DMS79 (cell line): ENCODE measurements at places on chromosomes 6 and 20.
A peak's percentile ranks its signal among the peaks of the same experiment; 100 is the strongest.

DNA sequence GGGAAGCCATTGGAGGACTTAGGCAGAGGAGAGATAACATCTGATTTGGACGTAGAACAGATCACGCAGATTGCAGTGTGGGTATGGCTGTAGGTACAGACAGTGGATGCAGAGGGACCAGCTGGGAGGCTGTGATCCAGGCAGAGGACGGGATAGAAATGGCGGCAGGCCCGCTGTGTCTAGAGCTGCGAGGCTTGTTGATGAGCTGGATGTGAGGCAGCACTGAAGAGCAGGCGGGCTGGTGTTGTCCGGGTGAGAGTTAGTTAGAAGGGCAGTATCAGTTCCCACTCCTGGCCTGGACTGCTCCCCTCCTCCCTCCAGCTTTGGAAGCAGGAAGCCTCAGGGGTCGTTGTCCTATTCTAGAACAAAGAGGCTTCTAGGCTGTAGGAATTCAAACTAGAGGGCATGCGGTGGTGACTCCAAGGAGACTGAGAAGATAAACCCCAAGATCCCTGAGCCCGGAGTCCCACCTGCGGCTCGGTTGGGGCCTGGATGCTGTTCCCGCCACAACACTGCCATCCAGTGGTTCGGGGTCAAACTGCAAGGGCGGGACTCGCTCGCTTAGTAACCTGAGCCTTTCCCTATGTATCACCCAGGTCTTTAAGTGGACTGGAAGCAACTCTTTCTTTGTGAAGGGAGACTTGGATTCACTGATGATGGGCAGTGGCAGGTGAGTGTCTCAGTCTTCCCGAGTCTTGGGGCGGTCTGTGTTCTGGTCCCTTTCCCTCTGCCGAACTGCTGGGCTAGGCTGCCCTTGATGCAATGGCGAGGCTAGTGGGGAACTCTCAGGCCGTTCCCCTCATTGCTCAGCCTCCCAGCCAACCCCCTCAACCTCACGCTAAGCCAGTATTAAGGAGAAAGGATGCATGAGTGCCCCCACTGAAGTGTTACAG is 11.2 kb downstream of the TLDC2 start:
- peak; percentile 80 for DNase-seq

DNA sequence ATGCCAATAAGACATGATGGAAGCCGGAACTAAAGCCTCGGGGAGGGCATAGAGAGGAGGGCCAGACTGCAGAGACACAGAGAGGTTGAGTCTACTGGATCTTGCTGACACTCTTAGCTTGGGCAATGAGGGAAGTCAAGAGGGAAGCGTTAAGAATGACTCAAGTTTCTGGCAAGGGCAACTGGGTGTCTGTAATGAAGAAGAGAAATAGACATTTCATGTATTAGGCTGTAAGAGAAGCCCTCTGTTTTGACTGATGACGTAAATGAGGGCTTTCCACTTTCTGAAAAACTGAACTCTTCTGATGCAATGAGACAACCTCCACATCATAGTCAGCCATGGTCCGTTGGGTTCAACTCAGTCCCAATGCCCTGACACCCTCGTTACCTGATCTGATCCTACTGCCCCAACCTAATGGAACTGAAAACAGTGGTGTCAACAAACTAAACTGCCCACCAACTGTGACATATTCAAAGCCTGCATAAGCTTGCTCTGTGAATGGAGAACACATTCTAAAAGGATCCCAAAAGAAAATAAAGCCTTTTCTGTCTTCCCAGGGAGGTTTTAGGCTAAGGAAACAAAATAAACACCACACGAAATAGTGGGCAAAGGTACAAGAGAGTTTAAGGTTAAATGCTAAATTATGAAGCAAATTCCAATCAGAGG is 45.8 kb upstream of the PNRC1 start:
- peak; percentile 6 for DNase-seq

DNA sequence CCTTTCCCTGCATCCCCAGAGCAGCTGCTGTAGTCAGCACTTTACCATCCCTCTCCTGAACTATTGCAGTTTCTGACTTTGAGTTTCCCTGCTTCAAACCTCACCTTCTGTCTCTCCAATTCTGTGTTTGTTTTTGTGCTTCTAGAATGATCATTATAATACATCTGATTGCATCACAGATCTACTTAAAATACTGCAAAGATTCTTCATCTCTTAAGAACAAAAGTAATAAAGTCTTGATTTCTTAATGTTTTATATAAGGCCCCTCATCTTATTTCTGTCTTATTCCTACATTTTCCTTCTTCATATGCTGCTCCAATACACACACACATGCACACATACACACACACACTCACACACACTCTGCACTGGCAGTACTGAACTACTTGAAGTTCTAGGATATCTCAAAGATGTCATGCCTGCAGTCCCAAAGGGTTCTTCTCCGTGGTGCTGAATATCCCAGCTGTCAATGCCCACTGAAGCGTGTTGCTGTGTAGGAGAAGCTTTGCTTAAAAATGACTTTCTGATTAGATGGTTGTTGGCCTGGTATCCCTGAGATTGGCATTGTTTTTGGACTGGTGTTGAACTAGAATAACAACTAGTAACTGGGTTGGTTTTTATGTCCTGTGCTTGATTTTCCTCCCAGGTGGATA is 97.2 kb downstream of the MAP3K4 start:
- no peak for DNase-seq

- no peak for DNase-seq
These were observed 114.5 kb upstream of the SOX4 start for GRCh38 chr6:21478883-21479539.

- DNase-seq: no peak
These were observed 6.7 kb upstream of the ATRN start for GRCh38 chr20:3464166-3464565.

DNA sequence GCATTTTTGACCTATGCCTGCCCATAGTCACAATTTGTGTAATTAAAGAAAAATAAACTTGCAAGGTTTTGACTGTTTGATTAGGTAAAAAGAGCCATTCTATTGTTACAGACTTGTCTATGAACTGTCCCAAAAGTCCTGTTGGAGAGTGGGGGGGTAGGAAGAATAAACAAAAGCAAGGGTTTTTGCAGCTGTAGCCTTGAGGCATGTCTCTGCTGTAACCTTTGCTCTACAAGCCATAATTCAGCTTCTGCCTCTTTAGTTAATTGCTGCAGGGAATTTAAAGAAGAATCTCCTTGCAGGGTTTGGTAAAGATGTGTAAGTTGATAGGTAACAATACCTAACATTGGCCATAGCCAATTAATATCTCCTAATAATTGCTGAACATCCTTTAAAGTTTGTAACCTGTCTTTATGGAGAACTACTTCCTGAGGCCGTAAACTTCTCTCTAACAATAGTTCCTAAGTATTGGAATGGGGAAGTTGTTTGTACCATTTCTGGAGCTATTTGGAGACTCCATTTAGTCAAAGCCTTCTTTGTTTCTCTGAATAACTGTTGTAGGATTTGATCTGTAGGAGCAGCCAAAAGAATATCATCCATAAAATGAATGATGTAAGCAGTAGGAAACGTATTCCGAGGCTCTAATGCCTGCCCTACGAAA is 7.9 kb upstream of the ABHD12 start:
- no peak for DNase-seq

- no peak for DNase-seq
These were observed 27.3 kb downstream of the RIMS1 start for GRCh38 chr6:71913444-71914234.

GRCh38 chr6:139344186-139344963 is 30.1 kb downstream of the CITED2 start:
- DNase-seq: no peak

DNA sequence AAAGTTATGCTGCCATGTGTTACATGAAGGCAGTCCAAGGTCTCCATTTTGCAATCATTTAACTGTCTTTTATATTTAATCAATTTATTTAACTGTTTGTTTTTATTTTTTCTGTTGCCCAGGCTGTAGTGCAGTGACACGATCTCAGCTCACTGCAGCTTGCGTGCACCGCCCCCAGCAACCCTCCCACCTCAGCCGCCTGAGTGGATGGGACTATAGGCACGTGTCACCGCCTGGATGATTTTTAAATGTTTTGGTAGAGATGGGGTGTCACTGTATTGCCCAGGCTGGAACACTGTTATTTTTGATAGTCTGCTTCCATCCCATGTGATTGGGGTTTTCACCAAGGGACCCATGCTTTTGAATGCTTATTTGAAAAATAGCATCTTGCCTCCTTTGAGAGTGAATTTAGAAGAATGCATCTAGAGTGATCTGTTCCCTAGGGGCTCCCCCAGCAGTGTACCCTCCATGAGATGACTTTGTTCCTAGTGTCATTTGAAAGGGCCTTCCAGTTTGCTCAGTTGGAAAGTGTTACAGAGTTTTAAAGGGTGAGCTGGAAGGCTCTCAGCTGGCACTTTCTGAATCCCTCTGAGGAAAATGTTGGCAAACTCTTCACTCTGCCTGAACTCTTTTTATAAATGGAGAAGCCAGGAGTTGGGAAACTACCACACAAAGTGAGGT is 143.4 kb downstream of the JARID2 start:
- no peak for DNase-seq

DNA sequence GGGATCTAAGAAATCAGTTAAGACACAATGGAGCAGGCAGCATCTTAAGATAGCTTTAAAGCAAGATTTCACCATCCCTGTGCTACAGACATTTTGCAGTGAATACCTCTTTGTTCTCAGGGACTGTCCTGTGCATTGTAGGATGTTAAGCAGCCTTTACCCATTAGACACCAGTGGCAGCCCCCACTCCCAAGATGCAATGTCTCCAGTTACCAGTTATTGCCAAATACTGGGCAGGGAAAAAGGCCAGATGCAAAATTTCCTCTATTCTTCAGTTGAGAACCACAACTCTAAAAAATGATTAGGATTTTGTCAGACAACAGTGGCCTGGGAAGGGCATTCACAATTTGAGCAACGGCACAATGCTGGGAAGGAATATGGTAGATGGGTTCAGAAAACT is 6.1 kb downstream of the FBXO5 start:
- no peak for DNase-seq

GRCh38 chr6:134707342-134708031 is 242.4 kb downstream of the ALDH8A1 start:
- peak; percentile 32 for DNase-seq

DNA sequence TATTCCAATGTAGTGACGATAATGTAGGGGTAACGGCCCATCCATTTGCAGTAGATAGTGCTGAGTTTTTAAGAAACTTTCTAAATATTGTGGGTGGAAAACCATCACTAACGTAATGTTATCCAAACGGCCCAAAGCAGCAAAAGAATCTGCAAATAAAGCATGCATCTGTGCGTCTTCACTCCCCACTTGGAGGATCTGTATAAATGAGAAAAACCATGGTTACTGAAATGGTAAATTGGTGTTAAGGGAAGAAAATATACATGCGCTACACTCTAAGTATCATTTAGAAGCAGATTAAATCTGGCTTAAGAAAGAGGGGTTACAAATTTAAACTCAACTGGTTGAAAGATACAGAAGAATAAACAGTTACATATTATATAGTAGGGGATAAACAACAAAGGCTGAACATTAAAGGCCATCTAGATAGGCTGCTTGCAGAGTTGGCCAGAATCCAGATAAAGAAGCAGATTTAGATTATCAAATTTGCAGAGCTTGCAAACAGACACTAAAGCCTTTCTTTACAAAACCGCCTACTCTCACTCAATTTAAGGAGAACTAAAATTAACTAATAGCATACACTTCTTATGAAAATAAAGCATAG is 93.3 kb downstream of the SESN1 start:
- DNase-seq: no peak

DNA sequence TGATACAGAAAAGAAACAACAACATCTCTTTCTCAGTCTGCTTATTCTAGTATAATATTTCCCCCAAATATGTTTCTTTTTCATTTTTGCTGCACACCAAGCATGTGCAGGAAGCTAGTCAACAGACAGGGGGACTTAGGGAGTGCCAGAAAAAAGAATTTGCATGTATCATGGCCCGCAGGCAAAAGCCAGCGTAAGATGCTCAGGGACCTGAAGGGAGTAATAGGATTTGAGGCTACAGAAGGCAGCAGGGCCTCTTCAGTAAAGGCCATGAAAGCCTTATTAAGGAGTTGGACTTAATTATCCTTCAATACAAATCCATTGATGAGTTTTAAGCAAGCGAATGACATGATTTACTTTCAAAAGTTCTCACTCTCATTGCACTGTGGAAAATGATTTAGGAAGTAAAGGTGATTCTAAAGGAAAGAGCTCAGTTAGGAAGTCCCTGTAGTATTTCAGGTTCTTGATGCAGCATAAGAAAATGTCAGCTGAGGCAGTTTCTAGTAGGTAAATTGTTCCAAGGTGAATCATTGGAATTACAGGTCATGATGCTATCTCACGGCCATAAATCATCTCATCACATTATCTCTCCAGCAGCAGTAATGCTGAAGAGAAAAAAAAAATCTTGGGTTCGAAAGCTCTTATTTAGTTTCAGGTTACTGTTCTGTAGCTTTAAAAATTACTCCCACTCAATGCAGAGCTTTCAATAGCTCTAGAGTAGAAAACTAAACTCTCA is 94.8 kb downstream of the PTCHD4 start:
- no peak for DNase-seq

GRCh38 chr6:11207199-11207968 is 25.1 kb downstream of the NEDD9 start:
- no peak for DNase-seq

DNA sequence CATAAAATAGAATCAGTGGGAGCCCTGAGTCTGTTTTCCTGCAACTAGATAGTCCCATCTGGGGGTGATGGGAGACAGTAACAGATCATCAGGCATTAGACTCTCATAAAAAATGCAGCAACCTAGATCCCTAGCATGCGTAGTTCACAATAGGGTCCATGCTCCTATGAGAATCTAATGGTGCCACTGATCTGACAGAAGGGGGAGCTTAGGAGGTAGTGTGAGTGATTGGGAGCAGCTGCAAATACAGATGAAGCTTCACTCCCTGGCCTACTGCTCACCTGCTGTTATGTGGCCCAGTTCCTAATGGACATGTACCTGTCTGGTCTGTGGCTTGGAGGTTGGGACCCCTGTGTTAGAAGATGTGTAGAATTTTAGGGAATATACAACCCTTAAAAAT is 904.5 kb upstream of the EPHA7 start:
- DNase-seq: no peak

- peak; percentile 16 for DNase-seq
These were observed 273.0 kb upstream of the PREP start for GRCh38 chr6:105675715-105676397.

- DNase-seq: peak; percentile 42
These were observed 29.0 kb upstream of the TBPL1 start for GRCh38 chr6:133923938-133924593.

DNA sequence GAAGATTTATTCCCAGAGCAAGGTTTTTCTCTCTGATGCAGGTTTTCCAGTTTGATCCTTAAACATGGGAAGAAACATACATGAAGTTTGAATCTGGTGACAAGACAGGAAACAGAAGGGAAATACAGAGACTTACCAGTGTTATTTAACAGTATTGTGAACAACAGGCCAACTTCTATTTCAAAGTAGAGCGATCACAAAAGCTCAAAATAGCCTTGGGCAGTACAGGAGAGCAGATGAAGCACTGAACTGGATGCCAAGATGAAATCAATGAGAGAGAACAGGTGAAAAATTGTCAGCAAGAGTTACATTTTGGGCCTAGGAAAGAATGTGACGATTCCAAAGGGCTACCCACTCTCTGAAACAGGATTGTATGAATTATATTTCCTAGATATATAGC is 114.8 kb upstream of the PTPRK start:
- no peak for DNase-seq
